Kidney (tissue), 22 donors: ENCODE measurements at places on chromosomes 4 and X. TPM values are rescaled to one million over a fixed set of nuclear protein-coding genes. Genes with fewer than 3 reads are reported as not detected.

Gene SLC10A6
- polyA plus RNA-seq: not detected

Gene CFAP47
- not detected for polyA plus RNA-seq

Gene ERVMER34-1
- polyA plus RNA-seq: 4.2 TPM

Gene FGG
- polyA plus RNA-seq: 1.8 TPM

Gene AMER1
- polyA plus RNA-seq: 1.5 TPM

Gene EFHC2
- 1.6 TPM for polyA plus RNA-seq

Gene MTNR1A
- not detected for polyA plus RNA-seq

Gene FAM149A
- 32.4 TPM for polyA plus RNA-seq

Gene RAB39B
- polyA plus RNA-seq: 1.8 TPM

Gene GYPB
- polyA plus RNA-seq: not detected

Gene MAOB
- 91.8 TPM for polyA plus RNA-seq

Gene LGI2
- polyA plus RNA-seq: 4.8 TPM

Gene DDX53
- not detected for polyA plus RNA-seq

Gene UGT8
- polyA plus RNA-seq: 20.0 TPM

Gene USP17L17
- polyA plus RNA-seq: not detected

Gene DYNLT3
- 40.5 TPM for polyA plus RNA-seq

Gene SAGE1
- polyA plus RNA-seq: not detected

Gene FAM47E
- polyA plus RNA-seq: 15.0 TPM

Gene GC
- 1.8 TPM for polyA plus RNA-seq

Gene UPF3B
- polyA plus RNA-seq: 9.4 TPM

Gene AP1S2
- 13.7 TPM for polyA plus RNA-seq

Gene HELT
- polyA plus RNA-seq: 0.37 TPM

Gene DAPP1
- polyA plus RNA-seq: 0.34 TPM

Gene S100G
- not detected for polyA plus RNA-seq

Gene KLHL13
- polyA plus RNA-seq: 13.8 TPM

Gene CXCL13
- not detected for polyA plus RNA-seq

Gene NHS
- 3.1 TPM for polyA plus RNA-seq

Gene GYG2
- polyA plus RNA-seq: 2.9 TPM

Gene LUZP4
- not detected for polyA plus RNA-seq

Gene AMBN
- polyA plus RNA-seq: not detected

Gene DCHS2
- not detected for polyA plus RNA-seq

Gene CACNA1F
- polyA plus RNA-seq: 0.15 TPM

Gene DACH2
- polyA plus RNA-seq: 1.1 TPM

Gene BMPR1B
- polyA plus RNA-seq: 5.5 TPM

Gene CFAP299
- not detected for polyA plus RNA-seq

Gene PRSS12
- 0.54 TPM for polyA plus RNA-seq

Gene GAGE12F
- not detected for polyA plus RNA-seq

Gene P2RY8
- 1.4 TPM for polyA plus RNA-seq

Gene PRR32
- not detected for polyA plus RNA-seq

Gene FUNDC2
- polyA plus RNA-seq: 239 TPM

Gene RTL5
- 5.7 TPM for polyA plus RNA-seq

Gene ZXDA
- polyA plus RNA-seq: 1.2 TPM

Gene ITIH6
- not detected for polyA plus RNA-seq

Gene PPP2R2C
- polyA plus RNA-seq: 0.39 TPM

Gene CENPVL2
- polyA plus RNA-seq: not detected

Gene GCNA
- 1.6 TPM for polyA plus RNA-seq

Gene CXCL8
- polyA plus RNA-seq: 1.3 TPM

Gene IL2
- not detected for polyA plus RNA-seq

Gene S100P
- not detected for polyA plus RNA-seq

Gene MGAT4D
- polyA plus RNA-seq: not detected

Gene ESX1
- polyA plus RNA-seq: not detected
